ENCODE measurements at places on chromosomes 12 and 14.

- no peak for DNase-seq
Observed at GRCh38 chr14:28785096-28785952, 18.7 kb downstream of the FOXG1 start.

- no peak for DNase-seq
Observed at GRCh38 chr12:18570543-18570942, 167.3 kb downstream of the PLCZ1 start.

DNA sequence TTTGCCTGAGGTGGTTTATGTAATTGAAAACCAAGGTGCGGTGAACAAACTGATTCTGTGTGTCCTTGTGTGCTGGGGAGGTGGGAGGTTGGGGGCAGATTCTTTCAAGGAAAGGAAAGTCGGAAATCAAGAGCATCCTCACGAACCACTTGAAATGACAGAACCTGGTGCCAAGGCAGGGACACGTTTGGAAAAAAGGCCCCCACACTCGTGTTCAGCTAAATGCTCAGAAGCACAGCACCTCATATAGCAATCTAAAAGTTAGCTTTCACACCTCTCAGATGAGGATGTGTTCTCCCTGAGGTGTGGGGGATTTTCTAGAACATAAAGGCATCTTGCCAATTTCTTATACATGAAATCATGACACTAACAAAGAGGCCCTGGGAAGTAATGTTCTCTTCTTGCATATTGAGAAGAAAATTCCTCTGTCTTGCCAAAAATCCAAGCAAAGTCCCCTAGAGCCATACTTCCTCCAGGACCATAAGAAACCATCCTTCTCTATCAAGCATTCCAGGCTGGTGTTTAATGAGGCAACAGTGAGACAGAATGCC is 119.6 kb downstream of the PLXNC1 start:
- DNase-seq: no peak

- no peak for DNase-seq
Observed at GRCh38 chr12:108685469-108686260, 45.7 kb downstream of the CORO1C start.

DNA sequence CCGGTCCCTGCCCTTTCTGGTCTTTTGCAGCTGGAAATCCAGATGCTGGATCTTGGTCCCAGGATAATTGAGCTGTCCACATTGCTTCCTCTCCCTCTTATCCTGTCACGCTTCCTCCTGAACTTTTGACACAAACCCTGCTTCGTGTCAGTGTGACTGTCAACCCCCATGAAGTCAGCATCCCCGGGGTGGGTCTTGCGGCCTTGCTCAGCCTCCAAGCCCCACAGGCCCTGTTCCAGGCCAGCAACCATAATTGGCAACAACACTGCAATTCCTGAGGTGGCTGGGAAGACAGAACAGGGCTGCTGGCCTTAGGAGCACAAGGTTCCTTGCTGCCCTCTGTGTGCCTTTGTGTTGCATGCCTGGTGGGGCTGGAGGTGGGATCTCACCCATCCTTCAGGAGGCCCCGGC is 74.9 kb downstream of the NTF3 start:
- no peak for DNase-seq
